ENCODE measurements at places on chromosomes 3 and 15.

- no peak for DNase-seq
Observed at GRCh38 chr3:146164971-146165769, 4.2 kb upstream of the PLOD2 start.

- DNase-seq: no peak
Observed at GRCh38 chr15:53307952-53308624, 451.4 kb downstream of the WDR72 start.

DNA sequence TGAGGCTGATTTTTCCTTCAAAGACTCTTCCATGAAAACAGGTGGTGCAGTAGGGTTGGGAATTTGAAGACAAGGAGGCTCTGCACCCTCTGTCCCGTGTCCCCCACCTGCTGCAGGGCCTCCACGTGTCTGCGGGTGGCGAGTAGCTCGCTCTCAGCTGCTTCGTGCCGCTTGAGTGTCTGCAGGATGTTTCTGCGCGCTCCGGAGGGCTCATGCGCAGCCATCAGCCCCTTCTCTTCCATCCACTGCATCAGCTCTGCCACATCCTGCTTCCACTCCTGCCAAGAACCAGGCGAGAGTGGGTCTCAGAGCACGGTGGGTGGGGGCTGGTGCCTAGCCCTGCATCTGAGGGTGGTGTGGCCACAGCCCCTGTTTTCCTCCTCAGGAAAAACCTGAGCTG, 17.8 kb downstream of the SPTBN5 start:
- DNase-seq: no peak

GRCh38 chr3:129672412-129672811, 65.9 kb upstream of the PLXND1 start:
- DNase-seq: no peak

DNA sequence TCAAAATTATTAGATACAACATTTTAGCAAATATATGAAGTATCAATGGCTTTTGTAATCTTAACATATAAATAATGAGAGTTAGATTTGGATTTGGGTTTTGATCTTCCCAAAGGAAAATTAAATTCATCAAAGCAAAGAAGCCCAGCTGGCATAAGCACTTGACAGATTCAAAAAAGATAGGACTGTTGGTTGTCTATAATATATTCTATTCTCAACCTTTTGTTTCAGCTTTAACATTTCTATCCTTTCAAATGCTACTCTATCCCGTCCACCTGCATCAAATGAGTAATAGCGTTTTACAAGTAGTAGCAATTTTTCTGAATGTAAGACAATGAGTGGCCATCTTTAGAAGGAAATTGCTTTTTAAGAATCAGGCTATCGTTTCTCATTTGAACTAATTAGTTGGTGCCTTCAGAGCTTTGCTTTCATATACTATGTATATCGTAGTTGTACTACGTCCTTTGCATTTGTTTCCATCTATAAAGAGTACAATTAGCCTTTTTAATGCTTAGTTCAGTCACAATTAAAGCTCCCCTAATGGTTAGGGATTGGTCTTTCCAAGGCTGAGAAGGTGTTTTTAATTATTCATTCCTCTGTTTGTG, 278.0 kb downstream of the UBE2E2 start:
- DNase-seq: no peak

DNA sequence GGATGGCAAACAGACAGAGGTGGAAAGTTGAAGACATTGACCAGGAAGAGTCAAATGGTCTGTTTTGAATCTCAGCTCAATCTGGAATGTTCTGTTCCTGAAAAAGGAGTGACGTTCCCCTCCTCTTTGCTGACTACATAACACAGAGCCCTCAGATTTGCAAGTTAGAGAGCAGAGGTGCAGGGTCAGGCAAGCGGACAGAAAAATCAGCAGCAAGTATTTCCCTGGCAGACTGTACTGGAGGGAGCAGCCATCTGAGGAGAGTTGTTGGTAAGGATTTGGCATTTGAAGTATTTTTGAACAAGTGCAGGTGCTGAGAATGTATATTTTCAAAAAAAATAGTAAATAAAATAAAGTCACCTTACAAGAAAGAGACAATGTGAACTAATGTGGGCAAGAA, 17.6 kb downstream of the ZNF80 start:
- no peak for DNase-seq

DNA sequence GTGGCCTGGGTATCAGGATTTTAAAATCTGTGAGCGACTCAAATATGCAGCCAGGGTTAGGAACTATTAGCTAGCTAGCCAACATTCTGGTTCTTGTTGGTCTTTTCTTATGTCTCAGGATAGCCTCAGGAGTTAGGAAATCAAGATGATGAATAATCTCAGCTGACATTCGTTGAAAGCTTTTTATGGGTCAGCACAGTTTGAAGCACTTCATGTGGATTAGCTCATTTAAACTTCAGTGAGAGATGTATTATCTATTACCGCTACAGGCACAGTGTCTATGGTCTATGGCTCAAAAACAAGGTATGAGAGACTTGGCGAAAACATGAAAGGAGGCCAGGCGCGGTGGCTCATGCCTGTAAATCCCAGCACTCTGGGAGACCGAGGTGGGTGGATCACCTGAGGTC, 187.5 kb upstream of the THRB start:
- no peak for DNase-seq

- no peak for DNase-seq
Observed at GRCh38 chr15:31552482-31553099, 226.0 kb downstream of the KLF13 start.

DNA sequence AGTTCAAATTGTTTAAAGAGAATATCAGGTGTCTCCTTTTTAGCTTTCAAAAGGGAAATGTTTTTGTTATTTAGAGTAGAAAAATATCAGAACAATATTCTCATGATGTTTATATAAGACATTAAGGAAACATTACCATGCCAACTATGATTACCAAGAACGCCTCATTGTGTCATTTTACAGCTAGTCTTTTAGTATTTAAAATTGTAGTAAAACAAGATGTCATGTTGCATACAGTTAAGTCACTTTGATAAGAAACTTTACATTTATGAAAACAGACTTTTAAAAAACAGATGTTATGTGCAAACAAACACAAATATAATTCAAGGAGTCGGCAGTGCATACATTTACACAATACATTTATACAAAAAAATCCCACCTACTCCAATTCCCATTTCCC, 4.4 kb downstream of the PLSCR4 start:
- no peak for DNase-seq

DNA sequence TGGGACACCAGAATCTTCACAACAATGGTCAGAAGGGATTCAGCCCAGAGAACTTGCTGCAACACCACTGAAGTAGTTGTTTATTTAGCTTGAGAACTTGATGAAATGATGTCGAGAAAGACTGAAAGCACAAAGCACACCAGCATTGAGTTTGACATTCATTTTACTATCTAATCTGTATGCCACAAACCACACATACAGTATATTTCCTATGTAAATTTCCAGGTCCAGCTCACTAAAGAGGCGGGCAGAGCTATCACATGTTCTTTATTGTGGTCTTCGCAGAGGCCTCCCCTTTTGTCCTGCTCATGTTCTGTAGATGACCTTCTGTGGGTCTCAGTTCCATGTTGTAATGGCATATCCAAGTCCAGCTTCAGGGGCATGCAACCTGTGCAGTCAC, 10.4 kb upstream of the FMN1 start:
- DNase-seq: no peak
